Neural progenitor cell (in vitro differentiated cells): ENCODE measurements at places on chromosomes 6 and 20. TPM values are rescaled to one million over a fixed set of nuclear protein-coding genes. Genes with fewer than 3 reads are reported as not detected.
A peak's percentile ranks its signal among the peaks of the same experiment; 100 is the strongest.

DNA sequence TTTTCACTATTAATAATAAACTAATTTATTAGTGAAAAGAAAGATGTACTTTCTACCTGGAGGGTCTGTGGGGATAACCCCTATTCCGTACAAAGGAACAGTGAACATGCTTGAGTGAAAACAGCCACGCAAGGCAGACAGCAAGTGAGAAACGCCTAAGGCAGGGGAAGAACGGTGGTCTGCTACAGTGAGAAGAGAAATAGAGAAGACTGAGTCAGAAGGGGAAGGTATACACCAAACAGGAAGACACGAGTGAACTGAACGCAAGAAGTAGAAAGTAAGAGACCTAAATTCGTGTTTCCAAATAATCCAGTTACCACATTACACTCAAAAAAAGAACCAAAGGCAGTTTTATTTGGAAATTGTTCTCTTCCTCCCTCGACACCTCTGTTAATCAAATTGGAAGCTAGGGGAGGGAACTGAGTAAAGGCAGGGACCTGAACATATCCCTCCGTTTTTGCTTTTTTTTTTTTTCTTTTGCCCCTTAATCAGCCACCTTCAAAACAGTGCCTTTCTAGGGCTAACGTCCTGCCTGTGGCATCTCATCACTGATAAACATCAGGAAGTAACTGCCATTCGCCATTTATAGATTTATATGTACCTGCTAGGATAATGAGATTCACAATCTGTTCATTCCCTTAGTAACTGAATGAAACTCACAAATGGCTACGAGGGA, 48.9 kb downstream of the ATXN1 start:
- no peak for DNase-seq

DNA sequence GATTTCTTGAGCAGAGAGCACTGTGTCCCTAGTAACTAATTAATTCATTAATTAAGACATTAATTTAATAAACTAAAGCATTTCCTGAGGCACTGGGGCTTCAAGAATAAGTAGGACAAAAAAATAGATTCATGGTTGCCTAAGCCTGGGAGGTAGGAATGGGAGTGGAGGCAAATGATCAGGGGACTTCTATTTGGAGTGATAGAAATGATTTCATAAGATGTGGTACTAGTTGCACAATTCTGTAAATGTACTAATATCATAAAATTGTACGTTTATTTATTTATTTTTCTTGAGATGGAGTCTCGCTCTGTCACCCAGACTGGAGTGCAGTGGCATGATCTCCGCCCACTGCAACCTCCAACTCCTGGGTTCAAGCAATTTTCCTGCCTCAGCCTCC, 287.2 kb downstream of the KHDC1L start:
- no peak for DNase-seq

GRCh38 chr6:3561725-3562124, 104.9 kb upstream of the SLC22A23 start:
- peak; percentile 44 for DNase-seq

- DNase-seq, result peak; percentile 42
These were observed 168.9 kb upstream of the CENPW start for GRCh38 chr6:126170978-126171382.

GRCh38 chr6:8181951-8182845, 79.8 kb upstream of the EEF1E1 start:
- no peak for DNase-seq

- no peak for DNase-seq
These were observed 117.4 kb downstream of the BTBD9 start for GRCh38 chr6:38522322-38522721.

GRCh38 chr6:89984926-89985750, 90.9 kb downstream of the GJA10 start:
- DNase-seq, result peak; percentile 43

GRCh38 chr6:41036601-41037000, 2.4 kb downstream of the UNC5CL start:
- no peak for DNase-seq

DNA sequence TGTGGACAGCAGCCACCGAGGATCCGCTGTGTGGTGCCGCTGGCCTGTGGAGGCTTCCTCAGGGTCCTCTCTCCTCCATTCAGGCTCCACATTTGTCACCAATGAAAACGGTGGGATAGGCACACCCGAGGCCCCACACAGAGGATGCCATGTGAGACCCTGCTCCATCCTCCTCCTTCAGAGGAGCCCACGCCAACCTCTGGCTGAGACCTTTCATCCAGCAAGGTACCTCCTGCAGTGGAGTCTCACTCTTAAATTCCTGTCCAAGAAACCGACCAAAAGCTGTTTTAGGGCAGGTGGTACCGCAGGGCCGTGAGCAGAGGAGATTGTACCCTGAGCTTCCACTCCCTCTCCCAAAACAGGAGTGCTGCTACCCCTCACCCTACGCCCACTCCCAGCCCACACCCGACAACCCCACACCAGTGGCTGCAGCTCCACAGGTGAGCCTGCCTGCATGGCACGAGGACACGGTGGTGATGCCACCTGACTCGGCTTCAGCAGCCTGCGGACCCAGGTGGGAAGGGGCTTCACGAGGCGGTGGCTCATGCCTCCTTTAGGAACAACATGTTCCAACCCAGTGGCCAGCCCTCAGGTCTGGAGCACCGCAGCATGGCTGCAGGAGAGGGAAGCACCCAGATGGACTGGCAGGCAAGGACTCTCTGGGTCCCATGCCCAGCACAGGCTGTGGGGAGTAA, 237.6 kb upstream of the AFDN start:
- no peak for DNase-seq

- DNase-seq, result no peak
These were observed 140.0 kb upstream of the ATXN1 start for GRCh38 chr6:16901306-16901705.

DNA sequence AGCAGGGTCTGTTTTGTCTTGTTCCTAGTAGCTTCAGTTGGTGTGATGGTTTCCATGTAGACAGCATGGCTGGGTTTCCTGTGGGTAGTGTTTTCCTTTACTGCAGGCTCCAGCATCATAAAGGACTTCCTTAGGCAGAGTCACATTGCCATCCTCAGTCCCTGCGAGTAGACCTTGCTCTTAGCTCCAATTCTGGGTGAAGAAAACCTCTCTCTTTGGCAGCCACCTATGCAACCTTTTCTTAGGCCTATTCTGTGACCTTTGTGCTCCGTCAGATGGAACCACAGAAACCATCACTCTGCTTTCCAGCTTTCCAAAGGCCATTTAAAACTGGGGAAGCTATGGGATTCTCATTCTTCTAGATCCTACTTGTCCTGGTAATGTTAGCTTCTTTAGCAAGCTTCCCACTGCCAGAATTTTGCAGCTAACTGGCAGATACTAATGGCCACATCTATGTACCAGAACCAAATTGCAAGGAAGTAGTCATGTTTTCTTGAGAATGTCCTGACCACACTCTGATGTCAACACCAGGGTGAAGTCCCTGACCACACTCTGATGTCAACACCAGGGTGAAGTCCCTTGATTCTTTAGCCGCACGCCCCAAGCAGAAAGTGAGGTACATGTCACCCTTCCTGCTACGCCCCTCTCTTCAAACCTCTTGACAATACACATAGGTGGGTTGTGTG, 646.6 kb upstream of the HS3ST5 start:
- no peak for DNase-seq

DNA sequence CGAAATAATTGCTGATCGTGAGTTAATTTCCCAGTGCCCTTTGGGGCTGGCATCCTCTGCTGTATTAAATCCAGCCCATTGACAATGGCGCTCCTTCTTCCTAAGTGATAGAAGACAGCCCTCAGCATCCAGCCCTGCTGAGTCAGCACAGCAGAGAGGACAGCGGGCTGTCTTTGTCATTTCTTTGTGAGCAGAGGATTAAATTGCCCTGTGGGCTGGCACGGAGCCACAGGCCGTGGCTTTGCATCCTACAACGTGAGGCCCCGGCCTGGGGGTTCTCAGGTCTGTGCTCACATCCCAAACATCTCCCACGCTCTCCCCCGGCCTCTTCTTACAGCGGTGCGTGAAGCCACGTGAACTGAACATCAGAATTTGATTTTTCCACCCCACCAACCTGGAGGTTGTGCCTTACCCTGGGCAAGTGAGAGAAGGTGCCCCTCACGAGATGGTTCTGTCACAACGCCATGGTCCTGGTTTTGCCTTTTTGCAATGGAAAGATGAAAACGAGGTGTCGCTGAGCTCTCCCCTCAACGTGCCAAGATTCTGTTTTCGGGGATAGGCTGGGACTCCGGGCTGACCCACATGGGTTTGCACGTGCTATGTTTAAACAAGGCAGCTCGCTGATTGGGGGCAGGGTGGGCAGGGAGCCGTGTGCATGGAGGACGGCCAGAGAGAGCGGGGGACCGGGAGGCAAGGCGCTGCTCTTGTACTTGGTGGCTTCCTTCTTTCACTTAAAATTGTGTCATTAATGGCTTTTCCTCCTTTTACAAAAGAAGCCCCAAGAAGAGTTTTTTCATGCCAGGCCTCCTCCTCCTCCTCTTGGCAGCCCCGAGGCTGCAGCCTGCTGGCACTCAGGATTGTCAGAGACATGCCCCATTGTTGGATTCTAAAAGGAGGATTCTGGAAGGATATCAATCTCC, 19.5 kb downstream of the CDH4 start:
- peak; percentile 74 for DNase-seq

- no peak for DNase-seq
These were observed 10.2 kb downstream of the RNASET2 start for GRCh38 chr6:166946125-166946524.

GRCh38 chr20:41154436-41155176, 17.3 kb downstream of the PLCG1 start:
- DNase-seq, result no peak

GRCh38 chr20:44019638-44020335, 105.1 kb downstream of the TOX2 start:
- DNase-seq, result peak; percentile 23

GRCh38 chr6:95545686-95546085, 31.6 kb upstream of the MANEA start:
- DNase-seq, result no peak

GRCh38 chr6:11388983-11389944, 148.3 kb upstream of the TMEM170B start:
- DNase-seq, result no peak

DNA sequence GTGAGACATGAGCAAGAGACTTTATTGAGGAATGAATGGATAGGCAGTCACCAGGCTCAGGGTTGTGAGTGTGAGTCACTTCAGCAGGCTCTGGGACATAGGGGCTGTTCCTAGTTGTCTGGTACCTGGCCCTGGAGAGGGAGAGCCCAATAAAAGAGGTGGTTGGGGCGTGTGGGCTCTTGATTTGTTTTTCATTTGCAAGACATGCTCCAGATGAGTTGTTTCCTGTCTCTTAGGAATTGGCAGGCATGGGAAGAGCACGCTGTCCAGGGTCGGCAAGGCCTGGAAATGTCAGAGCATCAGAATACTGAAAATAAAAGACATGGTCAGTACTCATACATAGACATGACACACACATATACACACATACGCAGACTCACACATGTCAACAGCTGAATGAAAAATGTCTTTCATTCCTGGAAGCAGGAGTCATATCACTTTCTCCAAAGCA, 166.3 kb upstream of the SULF2 start:
- DNase-seq, result no peak

DNA sequence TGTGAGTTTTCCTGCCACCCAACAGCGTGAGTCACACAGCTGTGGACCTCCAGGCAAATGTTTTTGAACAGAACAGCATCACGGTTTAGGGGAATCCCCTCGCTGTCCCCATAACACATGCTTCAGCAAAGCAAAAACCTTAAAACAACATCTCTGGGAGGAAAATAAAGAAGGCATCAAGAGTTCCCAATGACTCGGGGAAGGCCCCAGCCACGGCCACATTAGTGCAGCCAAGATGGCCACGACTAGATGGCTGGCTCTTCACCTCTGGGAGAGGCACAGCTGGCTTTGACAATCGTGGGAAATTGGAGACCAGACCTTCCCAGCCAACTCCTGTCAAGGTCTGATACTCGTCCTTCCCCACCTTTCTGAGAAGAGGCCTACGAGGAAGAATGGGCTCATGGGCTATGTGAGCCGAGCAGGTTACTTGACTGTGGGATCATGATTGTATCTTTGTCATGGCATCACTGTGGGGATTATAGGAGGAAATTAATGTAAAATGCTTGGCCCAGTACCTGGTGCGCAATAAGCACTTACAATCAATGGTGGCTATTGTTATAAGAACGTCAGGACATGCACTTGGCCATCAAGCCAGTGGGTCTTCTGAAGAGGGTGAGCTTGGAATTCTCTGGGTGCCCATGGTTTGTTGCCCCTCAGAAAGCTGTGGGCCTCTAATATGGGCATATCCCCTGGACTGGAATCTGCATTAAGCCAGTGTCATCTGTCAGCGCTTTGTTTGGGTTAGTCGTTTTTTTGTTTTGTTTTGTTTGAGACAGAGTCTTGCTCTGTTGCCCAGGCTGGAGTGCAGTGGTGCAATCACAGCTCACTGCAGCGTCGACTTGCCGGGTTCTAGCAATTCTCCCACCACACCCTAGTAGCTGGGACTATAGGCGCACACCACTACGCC, 43.6 kb downstream of the FGD2 start:
- DNase-seq, result no peak

- DNase-seq, result no peak
These were observed 13.5 kb downstream of the SLC17A5 start for GRCh38 chr6:73640179-73640750.

DNA sequence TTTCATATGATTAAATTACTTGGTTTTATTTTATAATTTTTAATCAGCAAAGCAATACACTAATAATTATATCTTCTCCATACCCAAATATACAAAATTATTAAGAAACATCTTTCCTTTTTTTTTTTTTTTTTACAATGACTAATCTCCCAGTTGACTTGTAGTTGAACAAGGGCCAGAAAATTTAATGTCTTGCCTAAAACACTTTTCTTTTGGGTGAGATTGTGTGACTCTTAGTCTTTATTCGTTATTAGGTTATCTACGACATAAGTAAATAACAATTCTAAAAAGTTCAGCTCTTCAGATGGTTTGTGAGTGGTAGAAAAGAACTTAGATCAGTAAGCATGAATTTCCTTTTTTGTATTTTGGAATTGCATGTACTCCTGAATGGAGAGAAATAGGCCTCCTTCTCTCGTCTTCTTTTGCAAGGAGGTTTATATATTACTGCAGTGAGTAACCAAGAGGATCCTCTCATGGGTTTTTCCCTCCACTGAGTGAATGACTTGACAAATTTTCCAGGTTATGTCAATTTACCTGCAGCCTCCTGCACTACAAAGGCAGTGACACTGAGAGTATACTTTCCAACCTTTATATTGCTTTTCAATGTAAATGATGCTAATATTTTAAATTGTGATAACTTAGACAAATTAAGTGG, 364.5 kb upstream of the CITED2 start:
- DNase-seq, result no peak

DNA sequence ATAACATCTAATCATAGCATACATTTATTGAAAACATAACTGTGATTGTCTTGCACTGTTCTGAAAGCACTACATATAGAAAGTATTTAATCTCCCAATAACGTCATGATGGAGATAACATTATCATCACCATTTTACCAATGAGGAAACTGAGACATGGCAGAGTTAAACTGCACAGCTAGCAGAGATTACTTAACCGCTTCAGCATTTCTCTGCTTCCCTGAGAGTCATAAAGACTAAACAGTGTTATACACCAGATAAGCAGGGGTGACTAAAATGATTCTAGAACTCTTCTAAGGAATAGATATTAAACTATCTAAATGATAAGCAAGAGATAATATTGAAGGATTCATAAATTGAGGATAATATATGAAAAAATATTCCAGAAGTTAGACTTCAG, 183.2 kb upstream of the BMP5 start:
- DNase-seq, result no peak

FLRT3 gene
- 24.0 and 41.8 TPM in 2 replicates for total RNA-seq

OR2J3 gene
- 0.04 TPM in 1 of 2 replicates, not detected in the other for total RNA-seq

CDH22 gene
- total RNA-seq, result 0.13 and 0.28 TPM in 2 replicates

CGAS gene
- 0.62 and 0.90 TPM in 2 replicates for total RNA-seq

HTR1E gene
- total RNA-seq, result not detected in 2 replicates

CRISP3 gene
- total RNA-seq, result not detected in 2 replicates
